ENCODE measurements at places on chromosomes 12 and 14. TPM values are rescaled to one million over a fixed set of nuclear protein-coding genes. Genes with fewer than 3 reads are reported as not detected.

DNA sequence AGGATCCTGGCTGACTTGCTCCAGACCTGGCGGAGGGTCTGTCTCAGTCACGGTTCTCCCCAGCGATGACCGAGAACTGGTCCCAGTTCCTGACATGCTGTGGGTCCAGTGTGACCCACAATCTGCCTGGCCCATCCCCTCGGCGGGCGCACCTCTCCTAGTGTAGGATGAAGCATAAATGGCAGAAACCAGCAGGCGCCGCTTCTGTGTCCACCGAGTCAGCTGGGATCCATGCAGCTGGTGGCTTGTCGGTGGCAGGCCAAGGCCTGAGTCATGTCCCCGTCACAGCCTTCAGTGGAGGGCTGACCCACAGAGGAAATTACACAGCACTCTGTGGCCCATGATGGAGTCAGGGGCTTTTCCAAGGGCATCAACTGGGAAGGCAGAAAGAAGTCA is 38.5 kb downstream of the NFKBIA start:
- no peak for DNase-seq

CYP27B1 gene
- total RNA-seq = 0.79 TPM

DNA sequence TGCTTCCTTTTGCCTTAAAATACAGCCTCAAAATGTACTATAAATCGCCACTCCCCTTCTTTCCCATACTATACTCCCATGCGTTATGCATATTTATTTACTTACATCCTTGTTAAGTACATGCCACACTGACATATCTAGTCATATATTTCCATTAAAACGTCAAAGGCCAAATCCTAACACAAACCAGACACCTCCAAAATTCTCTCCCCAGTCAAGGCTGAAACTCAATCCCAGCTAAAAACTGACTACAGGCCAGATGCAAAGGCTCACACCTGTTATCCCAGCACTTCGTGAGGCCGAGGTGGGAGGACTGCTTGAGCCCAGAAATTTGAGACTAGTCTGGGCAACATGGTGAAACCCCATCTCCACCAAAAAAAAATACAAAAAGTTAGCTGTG is 5.7 kb upstream of the CAND1 start:
- DNase-seq = no peak

DNA sequence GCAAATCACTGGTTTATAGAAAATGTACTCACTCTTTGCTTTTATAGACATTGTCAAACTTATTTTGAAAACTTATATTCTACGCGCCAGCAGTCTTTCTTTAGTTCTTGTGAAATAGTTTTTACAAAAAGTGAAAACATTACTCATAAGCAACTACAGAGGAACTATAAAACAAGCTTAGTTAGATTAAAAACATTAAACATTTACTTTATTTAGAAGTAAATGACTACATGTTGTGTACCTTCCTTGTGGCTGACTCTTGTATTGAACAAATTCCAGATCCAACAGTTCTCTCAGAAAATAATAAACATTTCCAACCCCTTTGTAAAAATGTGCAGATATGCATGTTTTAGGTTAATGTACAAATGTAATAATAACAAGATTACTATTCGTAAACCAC is 198.5 kb downstream of the SOX5 start:
- DNase-seq = no peak

- DNase-seq = no peak
These were observed 223.4 kb upstream of the DIO2 start for GRCh38 chr14:80434574-80435321.

VEZT gene
- 69.3 TPM for total RNA-seq

SLC25A21 gene
- total RNA-seq = not detected

DNA sequence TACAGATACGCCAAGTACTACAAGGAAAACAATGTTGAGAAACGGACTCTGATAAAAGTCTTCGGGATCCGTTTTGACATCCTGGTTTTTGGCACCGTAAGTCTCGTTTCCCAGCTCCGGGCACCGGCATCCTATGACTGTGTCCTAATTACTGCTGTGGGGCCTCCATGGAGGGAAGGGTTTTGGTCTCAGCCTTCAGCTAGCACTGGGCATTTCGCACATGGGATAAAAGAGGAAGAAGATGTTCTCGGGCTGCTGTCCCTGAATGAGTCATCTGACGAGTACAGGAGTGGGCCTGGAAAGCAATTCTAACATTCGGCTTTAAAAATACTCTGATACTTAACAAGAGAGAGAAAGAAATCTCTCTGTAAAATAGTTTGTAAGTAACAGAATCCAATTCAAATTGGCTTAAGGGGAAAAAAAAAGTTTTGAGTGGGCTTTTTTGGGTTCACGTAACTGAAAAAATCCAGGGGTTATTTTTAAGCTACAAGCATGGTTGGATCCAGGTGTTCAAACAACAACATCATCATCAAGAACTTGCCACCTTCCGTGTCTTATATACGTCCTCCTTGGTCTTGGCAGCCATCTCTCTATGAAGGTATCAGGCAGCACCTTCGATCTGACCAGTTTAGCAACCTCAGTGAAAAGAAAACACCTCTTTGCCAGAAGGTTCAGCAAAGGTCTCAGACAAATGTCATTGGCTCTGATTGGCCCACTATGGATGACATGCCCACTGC is 34.4 kb upstream of the P2RX4 start:
- no peak for DNase-seq

BEGAIN gene
- not detected for total RNA-seq
